ENCODE measurements at places on chromosomes 4 and X. TPM values are rescaled to one million over a fixed set of nuclear protein-coding genes. Genes with fewer than 3 reads are reported as not detected.

DNA sequence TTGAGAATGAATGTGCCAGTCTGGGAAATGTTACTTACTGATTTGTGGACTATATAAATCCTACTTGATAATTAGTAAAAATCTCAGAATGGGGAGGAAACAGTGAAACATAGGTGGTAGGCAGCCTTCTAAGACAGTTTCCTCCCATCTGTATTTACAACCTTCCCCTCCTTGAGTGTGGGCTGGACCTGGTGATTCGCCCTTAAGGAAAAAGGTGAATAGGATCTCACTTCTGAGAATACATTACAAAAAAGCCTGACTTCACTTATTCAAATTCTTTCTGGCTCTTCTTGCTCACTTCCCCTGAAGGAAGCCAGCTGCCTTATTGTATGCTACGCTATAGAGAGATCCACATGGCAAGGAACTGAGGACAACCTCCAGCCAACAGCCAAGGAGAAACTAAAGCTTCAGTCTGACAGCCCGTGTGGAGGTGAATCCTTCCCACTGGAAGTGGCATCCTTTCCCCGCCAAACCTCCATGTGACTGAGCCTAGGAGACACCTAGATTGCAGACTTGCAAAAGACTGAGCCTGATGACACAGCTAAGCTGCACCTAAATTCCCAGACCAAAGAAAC lies 585.0 kb downstream of the STPG2 start:
- no peak for DNase-seq

GRCh38 chrX:35743331-35743730 lies 54.8 kb upstream of the MAGEB16 start:
- no peak for DNase-seq

DNA sequence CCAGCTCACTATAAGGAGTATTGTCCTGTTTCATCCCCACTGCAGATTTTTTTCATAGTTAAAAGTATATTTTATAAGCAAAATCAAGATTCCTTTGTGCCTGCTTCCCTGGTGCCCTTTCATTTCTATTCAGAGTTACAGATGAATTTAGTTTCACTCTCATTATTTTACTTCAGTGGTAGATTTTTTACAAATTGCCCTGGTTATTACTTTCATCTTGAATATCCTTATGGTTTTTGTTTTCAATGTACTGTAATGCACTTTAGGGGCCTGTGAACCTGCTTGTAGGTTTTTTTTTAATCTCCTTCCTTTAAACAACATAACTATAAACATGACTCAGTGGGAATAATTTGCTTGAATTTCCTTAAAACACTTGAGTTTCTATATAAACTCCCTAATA lies 126.8 kb downstream of the GPR143 start:
- DNase-seq: no peak

DNA sequence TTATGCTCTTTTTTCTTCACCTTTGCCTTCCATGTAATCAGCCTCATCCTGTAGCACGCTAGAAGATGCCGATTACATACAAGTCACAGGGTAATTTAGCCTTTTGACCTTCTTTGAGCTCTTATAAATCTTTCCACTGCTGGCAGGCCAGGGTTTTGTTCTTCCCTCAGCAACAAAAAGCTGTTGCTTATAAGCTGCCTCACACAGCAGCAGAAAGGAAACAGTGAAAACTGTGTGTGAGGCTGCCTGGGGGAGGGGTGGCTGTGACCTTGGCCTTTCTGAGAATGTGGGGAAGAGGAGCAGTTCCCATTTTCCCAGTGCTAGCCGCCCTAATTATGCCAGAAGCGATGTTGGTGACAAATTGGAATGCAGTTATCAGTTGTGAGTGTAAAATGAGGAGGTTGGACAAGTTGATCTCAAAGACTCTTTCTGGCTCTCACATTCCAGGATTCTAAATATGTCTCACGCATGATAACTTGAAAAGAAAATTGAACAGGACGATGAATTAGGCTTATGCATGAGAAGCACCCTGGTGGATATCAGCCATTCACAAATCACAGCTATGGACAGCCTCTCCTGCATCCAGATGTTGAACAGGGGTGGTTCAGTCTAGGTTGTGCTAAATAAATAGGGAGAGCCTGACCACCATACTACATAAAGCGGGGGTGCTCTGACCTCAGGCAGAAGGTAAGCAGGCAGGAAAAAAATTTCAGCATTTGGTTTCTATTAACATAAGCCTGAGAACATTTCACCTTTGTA lies 25.7 kb downstream of the SLITRK2 start:
- no peak for DNase-seq

Gene SCML2
- 3.0 TPM for total RNA-seq

Data from activated T-cell treated with anti-CD3 and anti-CD28 coated beads, Interleukin-2, amount 50 U/mL, for 72 hours (primary cell).